Cardiac muscle cell (in vitro differentiated cells and primary cell): ENCODE measurements at places on chromosomes 4 and X.

GRCh38 chrX:70439016-70439415 is 5.6 kb upstream of the DLG3 start:
- peak; percentile 30 for DNase-seq

DNA sequence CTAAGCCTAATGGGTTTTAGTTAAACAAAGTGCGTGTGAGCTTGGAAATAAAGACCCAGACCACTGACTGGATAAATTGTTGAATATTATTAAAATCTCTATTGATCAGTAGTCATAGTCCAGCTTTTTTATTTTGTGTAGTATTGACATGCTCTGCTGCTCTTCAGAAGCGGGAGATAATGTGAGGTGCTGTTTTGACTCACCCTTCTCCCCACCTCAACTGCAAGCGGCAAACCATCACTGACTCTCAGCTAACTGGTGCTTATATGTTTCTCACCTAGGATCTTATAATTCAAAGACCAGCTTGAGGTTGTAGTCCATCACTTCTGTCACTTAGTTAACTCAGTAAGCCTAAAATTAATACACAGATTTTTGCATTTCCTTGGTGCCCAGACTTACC is 72.2 kb downstream of the COMMD8 start:
- DNase-seq: no peak

- peak; percentile 42 for DNase-seq
Measured at GRCh38 chrX:134990801-134991481, at the start of gene SMIM10. TSS of gene SMIM10 (plus strand) at chrX:134990991. CDS start at chrX:134991096, 105 bp downstream.

DNA sequence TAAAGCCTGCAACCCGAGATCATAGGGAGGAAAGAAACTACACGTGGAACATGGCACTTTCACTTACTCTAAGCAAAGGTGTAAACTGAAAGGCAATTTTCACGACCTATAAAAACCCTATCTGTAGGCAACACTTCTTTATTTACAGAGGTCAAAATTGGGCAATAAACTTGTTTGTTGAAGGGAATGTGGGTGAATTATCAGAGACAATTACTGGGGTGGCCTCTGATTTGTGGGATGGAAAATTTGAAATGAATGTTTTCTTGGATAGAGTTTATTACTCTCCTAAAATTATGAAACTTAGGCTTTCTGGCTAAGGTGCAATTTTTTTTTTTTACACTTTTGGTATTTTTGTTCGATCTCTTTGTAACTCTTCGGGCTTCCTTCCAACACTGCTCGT is 734.1 kb upstream of the TENM3 start:
- no peak for DNase-seq

DNA sequence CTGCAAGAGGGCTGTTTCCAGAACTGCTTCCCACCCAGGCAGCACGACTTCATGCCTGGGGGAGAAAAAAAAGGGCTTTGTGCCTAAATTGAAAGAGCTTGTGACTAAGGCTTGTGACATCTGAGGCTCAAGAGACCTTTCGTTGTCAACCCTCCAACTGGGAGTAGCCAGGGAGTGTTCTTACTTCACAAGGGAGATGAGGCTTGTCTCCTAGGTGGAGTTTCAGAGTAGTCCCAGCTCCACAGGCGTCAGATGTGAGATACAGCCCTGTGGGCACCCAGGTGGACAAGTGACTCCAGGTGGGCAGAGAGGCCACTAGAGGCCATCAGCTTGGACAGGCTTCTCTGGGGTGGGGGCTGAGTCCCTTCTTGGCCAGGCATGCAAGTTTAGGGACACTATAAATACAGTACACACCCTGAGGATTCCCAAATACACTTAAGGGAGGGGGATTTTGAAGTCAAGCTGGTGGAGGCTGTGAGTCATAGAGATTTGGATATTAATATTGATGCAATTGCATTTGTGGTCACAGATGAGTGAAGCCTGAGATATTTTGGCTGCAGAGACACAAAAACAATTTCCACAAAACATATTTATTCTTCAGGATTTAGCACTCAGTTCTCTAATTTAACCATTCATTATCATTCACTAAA is 40.1 kb upstream of the SETD7 start:
- DNase-seq: peak; percentile 33

- DNase-seq: no peak
Measured at GRCh38 chrX:70169281-70169680, 8.0 kb upstream of the DGAT2L6 start.

- no peak for DNase-seq
Measured at GRCh38 chrX:79167462-79167861, 23.0 kb downstream of the GPR174 start.

DNA sequence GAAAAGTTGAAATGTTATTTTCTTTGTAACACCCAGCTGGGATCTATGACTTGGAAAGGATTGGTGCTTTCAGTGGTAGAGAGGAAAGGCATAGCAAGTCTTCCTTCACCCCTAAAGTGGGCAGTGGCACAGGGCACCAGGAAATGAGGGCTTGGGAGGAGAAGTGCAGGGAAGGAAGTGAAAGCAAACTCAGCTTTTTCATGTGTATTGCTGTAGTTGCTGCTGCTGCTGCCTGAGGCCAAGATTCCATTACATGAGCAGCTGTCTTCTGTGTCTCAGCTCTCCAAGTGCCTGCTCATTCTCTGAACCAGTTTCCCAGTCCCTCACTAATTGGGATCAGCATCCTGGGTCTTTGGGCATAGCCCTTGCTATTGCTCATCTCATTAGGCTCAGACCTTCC is 2.6 kb downstream of the HCCS start:
- DNase-seq: no peak

DNA sequence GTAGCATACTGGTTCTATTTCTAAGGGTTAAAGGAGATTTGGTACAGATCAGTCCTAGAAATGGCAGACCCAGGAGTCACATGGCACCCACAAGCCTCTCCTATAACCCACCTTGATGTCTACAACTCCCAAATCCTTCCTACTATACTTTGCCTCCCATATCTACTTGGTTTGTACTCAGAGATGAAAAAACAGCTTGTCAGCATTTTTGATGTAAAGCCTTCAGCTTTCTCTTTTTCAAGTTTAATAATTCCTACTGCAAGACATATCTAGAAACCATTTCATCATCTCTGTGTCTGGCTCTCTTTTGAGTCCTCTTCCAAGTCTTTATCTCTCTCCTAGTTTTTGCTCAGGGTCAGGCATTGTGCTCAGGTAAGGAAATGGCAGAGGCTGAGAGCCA is 82.9 kb downstream of the NYX start:
- DNase-seq: no peak

DNA sequence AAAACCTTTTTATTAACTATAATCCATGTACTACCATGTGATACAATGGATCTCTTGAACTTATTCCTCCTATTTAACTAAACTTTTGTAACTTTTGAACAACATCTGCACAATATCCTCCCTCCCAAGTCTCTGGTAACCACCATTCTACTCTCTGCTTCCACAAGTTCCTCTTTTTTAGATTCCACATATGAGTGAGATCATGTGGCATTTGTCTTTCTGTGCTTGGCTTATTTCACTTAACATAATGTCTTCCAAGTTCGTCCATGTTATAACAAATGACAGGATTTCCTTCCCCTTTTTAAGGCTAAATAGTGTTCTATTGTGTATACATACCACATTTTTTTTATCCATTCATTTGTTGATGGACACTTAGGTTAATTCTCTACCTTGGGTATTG is 28.1 kb downstream of the DCAF8L1 start:
- DNase-seq: no peak

- no peak for DNase-seq
Measured at GRCh38 chrX:136780241-136780640, 491 bp downstream of the ARHGEF6 start.

DNA sequence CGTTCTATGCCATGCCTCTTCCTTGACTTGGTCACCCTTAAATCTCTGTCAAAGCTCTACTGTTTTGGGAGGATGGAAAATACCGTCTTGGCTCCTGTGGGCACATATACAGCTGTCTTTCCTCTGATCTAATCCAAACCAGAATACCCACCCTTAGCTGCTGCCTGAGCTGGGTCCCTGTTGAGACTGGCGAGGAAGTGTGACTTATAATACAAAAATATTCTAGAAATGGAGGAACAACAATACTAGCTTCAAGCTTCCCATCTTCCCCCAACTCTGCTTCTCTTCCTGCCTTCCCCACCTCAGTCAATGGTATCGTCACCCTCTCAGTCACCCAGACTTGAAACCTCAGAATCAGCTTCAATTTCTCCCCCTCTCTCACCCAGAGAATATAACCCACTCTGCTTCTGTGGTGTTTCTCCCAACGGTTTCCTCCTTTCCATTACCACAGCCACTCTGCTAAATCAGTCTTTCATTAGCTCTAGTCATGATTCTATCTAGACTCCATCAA is 599 bp upstream of the IL2RG start:
- DNase-seq: no peak

DNA sequence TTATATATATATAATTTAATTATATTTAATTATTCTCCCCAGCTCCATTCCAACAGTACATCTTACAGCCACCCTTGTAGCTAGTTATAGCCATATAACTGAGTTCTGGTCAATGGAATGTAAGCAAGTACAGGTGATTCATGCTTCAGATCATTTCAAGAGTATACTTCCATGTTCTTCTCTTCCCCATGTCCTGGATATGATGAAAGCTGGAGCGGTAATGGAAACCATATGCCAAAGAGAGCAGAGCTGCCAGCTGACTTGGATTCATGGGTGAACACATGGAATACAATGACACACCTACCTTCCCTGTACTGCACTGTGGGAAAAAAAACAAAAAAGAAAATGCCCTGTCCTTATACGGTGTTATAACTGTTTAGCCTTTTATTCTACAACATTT is 17.5 kb upstream of the CORIN start:
- DNase-seq: no peak

GRCh38 chr4:165751882-165752281 is 121.2 kb upstream of the TLL1 start:
- no peak for DNase-seq

GRCh38 chr4:163610648-163611047 is 116.2 kb downstream of the TMA16 start:
- no peak for DNase-seq

GRCh38 chrX:11137543-11138139 is 26.5 kb downstream of the HCCS start:
- peak; percentile 32 for DNase-seq

- peak; percentile 87 for DNase-seq
Measured at GRCh38 chr4:184815046-184815877, 10.5 kb downstream of the ACSL1 start.

GRCh38 chrX:148588649-148589310 is 88.4 kb downstream of the AFF2 start:
- no peak for DNase-seq

- no peak for DNase-seq
Measured at GRCh38 chrX:56125946-56126345, 106.2 kb upstream of the KLF8 start.

DNA sequence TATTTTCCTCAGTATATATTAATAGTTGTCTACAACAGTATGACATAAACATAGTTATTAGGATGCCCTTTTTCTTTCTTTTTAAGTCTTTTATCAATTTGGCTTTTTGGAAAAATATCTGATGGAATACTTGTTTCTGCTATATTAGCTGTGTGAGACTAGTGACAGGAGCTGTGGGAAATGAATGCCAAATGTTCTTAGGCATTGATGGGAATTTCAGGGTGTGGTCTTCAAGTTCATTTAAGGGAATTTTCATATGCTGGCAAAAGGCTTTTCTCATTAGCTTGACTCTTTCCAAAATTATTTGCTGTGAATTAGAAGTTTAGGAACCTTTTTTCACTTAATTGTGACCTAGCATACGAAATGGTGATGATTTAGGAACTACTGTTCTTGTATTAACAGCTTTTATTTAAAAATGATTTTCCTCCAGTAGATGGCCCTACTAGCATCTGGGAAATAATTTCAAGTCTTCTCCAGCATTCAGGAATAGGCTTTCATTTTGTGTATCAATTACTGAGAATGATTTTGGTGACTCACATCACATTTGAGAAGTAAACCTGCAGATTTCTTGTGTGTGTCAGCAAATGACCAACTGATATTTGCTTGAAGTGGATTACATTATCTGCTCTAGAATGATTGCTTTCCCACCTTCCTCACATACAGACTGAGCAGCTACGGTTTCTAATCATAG is 70.9 kb downstream of the HTT start:
- DNase-seq: peak; percentile 31

DNA sequence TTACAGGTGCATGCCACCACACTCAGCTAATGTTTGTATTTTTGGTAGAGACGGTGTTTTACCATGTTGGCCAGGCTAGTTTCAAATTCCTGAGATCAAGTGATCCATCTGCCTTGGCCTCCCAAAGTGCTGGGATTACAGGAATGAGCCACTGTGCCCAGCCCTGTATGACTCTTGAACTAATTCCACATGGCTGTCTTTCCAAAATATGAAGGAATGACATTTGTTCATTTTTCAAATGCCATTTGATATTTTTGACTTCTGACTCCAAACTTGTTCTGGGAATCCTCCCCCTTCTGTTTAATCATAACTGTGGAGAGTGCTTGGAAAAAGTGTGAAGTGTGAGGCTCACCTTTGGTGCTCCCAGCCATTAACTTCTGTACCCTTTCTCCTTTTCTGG is 119.2 kb downstream of the NHS start:
- DNase-seq: no peak

DNA sequence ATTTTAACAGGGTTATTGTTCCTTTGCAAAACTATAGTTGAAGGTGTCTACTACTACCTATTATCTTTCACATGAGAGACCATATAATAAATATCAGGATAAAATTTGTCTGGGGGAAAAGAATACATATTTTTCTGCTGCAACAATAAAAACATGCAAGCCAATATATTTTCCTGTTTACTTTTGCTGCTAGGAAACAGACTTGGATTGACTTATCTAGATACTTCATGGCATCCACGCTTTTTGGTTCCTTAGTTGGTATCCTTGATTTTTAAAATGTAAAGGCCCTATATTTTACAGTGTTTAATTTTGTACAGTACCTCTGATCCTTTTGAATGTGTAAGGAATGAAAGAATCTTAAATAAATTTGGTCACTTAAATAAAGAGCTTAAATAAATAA is 150.6 kb downstream of the GPC3 start:
- DNase-seq: no peak

GRCh38 chr4:175071123-175071522 is 153.0 kb downstream of the ADAM29 start:
- no peak for DNase-seq

DNA sequence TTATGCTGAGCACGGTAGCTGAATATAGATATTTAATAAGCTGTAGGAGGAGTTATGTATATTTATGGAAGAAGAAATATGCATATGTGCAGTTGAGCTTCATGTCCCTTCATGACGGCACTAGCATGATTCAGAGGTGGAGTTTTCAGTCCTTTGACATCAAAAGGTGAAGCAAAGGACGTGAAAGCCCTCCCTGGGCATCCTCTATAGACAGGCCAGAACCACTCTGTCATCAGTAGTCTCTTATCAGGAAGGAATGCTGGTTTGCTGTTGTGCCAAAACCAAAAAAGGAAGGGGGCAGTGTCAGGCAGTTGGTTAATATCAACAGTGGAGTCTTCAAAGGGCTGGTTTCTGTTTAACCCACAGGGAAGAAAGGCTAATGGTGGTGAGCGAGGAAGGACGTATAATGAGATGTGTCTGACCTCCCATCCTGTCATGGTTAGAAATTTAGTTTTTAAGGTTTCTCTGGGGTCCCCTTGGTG is 23.5 kb upstream of the IL2 start:
- DNase-seq: peak; percentile 84
